ENCODE measurements at places on chromosomes 13 and 19. TPM values are rescaled to one million over a fixed set of nuclear protein-coding genes. Genes with fewer than 3 reads are reported as not detected.
A peak's percentile ranks its signal among the peaks of the same experiment; 100 is the strongest.

Gene ZNF560
- 0.41 TPM for polyA plus RNA-seq

Gene KASH5
- polyA plus RNA-seq: not detected

Gene FAM216B
- 11.4 TPM for polyA plus RNA-seq

GRCh38 chr13:51805925-51806324, 2.0 kb upstream of the DHRS12 start:
- no peak for DNase-seq

GRCh38 chr19:459724-460511, 915 bp downstream of the SHC2 start:
- DNase-seq: peak; percentile 59
